Progenitor cell of endocrine pancreas (in vitro differentiated cells): ENCODE measurements at places on chromosomes 3 and 15.

DNA sequence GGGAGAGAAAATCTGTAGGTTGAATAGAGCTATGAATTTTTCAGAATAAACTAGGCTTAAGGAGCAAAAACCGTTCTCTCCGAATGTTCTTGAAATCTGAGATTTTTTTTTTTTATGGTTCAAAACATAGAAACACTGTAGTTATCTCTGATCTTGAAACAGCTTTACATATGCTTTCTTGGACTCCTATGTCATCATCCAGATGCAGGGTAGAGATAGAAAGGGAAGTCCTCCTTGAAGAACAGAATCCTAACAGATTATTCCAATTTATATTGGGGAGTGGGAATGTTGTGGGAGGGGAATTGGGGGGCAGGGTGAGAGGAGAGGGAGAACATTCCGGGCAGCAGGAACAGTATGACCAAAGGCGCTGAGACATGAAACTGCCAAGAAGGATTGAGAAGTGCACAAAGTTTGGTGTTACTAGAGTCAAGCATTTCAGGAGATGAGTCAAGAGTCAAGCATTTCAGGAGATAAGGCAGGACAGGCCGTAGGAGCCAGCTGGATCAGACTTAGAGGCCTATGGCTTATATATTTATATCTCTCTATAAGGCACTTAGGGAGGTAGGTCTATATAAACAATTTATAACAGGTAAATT is 21.9 kb upstream of the ST3GAL6 start:
- DNase-seq: no peak

- no peak for DNase-seq
These were observed 225.0 kb upstream of the PROK2 start for GRCh38 chr3:72009851-72010443.

GRCh38 chr3:122403489-122403888 is 12.4 kb downstream of the WDR5B start:
- no peak for DNase-seq

- no peak for DNase-seq
These were observed 29.2 kb upstream of the IGDCC4 start for GRCh38 chr15:65451989-65452388.

- no peak for DNase-seq
These were observed 7.7 kb downstream of the DUOXA2 start for GRCh38 chr15:45121706-45122417.

GRCh38 chr15:70834999-70835398 is 19.0 kb downstream of the LARP6 start:
- DNase-seq: no peak

DNA sequence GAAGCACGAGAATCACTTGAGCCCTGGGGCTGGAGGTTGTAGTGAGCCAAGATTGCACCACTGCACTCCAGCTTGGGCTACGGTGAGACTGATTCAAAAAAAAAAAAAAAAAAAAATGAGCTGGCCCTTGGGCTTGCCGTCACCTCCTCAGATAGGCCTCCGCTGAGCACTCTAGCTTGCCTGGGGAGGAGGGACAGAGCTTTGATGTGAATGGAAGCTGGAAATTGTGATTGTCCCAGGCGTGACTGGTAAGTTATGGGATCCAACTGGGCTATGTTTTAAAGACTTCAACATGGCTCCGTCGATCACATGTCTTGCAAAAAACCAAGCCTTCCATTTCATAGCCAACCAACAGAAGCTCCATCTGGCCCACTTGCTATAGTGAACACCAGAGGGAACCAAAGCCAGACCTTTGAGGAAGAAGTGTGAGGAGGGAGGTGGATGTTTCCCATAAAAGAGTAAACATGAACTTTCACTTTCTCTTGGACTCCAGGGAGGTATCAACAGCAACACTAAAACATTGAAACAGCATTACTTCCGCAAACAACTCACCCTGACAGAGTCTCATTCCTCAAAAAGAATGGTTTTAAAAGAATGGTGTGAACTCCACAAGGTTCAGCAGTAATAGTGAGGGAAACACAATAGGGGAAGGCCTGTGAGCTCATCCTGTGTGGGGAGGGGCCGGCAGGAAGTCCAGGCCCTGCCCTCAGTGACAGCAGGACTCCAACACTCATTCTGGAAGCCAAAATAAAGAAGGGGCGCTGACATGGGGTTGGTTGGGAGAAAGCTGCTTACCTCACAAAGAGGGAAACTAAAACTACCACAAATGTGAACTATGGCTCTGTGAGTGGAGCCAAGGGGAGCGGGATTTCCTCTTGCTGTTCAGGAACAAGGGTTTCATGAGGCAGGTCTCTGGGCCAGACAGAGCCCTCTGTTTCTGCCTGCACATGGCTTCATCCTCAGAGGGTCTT is 59.2 kb upstream of the IL12A start:
- no peak for DNase-seq

DNA sequence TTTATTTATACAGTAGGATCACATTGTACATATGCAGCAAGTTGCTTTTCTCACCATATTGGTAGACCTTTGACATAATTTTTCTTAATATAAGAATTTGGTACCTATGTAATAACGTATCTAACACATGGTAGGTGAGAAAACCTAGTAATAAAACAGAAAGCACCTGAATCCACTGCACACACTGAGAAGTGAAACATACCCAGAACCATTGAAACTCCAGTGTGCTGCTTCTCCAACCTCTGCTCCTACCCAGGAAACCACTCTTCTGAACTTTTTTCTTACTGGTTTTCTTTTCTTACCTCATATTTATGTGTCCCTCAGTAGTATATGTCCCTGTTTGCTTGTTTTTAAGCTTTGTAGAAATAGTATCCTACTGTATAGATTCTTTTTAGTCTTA is 293.0 kb downstream of the UBE2E2 start:
- no peak for DNase-seq
